Sciatic nerve (tissue), 2 donors: ENCODE measurements at places on chromosomes 3 and 15. TPM values are rescaled to one million over a fixed set of nuclear protein-coding genes. Genes with fewer than 3 reads are reported as not detected.
A peak's percentile ranks its signal among the peaks of the same experiment; 100 is the strongest.

- DNase-seq: no peak
These were observed 405.9 kb downstream of the ROBO1 start for GRCh38 chr3:79361748-79362378.

Gene IL20RB
- 15.2 TPM for total RNA-seq

DNA sequence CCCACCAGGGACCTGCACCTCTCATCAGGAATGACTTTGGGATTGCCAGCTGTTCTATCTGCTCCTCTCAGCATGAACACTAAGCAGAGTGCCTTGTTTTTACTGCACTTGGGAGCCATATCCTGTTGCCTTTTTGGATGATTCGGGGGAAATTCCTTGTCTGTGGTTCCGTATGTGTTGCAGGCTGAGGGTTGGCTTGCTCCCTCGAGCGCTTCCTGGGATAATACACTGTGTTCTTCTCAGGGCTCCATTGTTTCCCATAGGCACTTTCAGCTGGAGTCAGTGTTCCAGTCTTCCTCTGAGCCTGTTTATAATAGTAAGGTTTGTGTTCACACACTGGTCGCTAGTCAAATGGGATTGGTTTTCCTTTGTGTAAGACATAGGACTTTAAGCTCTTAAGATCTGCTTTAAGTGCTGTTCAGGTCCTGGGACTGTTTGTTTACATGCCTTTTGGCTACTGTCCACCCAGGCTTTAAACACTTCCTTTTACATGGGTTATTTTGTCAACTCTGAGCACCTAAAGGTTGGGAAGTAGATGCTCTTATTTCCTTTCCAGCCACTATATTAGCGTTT, 23.4 kb downstream of the BOC start:
- no peak for DNase-seq

- DNase-seq: no peak
These were observed 29.5 kb upstream of the VEPH1 start for GRCh38 chr3:157532529-157533297.

- DNase-seq: no peak
These were observed 67.0 kb downstream of the CHSY1 start for GRCh38 chr15:101184830-101185229.

- DNase-seq: no peak
These were observed 1.5 kb downstream of the SLC6A11 start for GRCh38 chr3:10817506-10817905.

DNA sequence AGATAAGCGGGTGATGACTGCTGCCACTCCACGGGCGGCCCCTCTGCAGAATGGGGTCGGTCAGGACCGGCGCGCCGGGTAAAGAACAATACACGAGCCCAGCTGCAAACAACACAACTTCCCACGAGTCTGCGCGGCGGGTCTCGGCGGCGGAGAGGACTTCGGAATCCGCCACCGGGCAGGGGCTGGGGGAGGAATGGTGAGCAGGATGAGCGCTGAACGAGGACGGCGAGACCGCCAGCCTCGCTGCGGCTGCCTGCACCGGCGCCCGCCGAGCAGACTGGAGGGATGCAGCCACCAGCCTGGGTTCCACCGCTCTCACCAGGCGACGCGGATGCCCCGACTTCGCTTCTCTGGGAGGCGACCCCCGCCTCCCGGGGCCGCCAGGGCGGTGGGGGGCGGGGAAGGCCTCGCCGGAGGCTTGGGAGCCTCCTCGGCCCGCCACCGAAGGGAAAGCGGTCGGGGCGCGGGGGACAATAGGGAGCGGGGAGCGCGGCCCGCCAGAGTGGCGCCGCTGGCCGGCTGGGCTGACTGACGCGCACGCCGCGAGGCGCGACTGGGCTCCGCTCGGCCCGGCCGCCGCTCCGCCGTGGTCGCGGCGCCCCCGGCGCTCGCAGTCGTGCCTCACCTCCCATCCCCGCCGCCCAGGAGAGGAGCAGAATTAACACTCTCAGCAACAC, 515 bp downstream of the ADAM10 start:
- peak; percentile 75 for DNase-seq

Gene AGBL1
- 0.49 TPM for total RNA-seq
